ENCODE measurements at places on chromosomes 7 and 10.

DNA sequence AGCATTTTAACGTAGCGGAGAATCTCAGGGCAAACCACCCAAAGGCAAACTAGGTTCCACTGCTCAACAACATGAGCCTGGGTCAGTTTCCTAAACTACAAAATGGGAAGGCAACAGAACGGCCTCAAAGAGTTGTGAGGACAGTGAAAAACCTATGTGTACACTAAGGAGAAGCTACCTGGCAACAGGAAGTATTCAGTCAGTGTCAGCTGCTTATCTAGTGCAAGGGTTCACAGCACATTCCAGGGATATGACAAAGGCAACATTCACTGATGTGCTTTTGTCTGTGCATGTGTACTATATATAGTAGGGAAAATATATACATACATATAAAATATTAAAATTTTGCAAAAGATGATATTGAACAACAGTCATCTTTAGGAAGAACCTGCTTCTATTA lies 17.2 kb downstream of the NUDCD3 start:
- DNase-seq = no peak

DNA sequence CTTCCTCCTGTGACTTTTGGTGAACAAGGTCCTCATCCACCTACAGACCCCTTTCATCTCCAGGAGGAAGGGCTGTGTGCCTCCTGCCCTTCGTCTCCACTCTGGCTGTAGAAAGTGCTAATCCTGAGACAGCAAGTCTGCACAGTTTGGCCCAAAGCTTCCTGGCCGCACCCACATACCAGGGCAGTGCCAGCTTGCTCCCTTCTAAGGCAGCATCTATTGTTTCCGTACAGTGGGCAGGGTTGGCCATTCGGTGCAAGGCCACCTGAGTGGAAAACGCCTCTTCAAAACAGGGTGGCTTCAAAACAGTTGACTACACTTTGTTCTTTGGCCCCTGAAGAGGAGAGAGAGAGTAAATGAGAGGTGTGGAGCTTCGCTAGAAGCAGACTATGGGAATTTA lies 134.1 kb upstream of the KLF14 start:
- no peak for DNase-seq

DNA sequence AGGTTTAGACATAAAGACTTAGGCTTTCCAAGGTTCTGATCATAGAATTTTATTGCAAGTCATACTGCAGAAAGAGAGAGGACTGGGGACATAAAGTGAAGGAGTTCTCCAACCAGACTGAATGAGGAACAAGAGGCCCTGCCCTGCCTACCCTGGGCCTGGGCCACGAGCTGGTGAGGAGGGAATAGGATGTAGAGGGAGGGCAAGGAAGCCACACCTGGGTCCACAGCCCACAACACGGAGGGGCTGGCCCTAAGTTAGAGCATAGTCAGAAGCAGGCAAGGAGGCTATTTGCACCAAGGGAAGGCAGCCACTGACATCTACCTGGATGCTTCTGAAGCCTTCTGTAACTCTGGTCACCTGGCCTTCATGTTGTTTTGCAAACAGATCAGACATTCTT lies 82.2 kb upstream of the CXCL12 start:
- DNase-seq = no peak

GRCh38 chr7:112892263-112892662 lies 102.1 kb upstream of the TMEM168 start:
- DNase-seq = no peak

DNA sequence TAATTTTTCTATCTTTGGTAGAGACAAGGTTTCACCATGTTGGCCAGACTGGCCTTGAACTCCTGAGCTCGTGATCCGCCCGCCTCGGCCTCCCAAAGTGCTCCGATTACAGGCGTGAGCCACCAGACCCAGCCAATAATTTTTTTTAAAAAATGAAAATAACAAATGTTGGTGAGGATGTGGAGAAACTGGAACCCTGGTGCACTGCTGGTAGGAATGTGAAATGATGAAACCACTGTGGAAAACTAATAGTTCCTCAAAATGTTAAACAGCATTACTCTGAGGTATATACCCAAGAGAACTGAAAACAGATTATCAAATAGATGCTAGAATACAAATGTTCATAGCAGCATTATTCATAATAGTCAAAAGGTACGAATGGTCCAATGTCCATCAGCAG lies 23.0 kb upstream of the YWHAG start:
- DNase-seq = no peak

DNA sequence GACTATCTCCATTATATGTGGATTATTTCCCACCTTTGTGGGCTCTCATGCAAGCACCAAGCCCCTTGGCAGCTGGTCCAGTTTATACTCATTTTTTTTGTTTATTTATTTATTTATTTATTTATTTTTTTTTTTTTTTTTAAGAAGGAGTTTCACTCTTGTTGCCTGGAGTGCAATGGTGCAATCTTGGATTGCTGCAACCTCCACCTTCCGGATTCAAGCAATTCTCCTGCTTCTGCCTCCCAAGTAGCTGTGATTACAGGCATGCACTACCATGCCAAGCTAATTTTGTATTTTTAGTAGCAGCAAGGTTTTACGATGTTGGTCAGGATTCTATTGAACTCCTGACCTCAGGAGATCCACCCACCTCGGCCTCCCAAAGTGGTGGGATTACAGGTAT lies 2.8 kb downstream of the PRTFDC1 start:
- DNase-seq = no peak

- DNase-seq = no peak
Observed at GRCh38 chr10:128498378-128498730, 372.1 kb upstream of the MKI67 start.

DNA sequence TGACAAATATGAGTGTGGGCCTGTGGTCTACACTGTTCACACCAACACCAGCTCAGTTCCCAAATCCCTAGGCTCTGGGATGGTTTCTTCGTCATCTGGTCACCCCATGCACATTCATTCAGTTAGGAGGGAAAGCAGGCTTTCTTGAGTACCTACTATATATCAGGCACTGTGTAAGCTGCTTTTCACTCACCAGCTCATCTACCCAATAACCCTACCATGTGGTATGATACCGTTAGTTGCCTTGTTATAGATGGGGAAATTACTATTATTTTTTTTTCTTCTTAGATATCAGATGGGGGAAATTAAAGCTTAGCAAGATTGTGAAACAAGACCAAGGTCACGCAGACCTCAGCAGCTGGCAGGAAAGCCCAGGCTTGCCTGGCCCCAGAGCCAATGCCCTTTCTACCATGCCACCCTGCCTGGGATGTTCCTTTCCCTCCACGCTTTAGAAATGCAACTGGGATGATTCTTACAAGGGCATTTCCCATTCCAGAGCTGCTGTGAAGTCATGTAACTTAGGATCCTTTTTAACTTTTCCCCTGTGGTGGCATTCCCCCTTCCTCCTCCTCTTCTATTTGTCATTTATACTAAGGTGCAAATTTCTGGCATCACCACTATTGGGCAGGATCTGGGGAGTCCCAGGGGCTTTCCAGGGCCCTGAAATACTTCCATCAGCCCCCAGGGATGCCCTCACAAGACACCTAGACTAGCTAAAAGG lies 93.1 kb upstream of the EFCAB10 start:
- no peak for DNase-seq

GRCh38 chr10:4459531-4459930 lies 366.5 kb upstream of the AKR1E2 start:
- DNase-seq = no peak

- no peak for DNase-seq
Observed at GRCh38 chr7:99539213-99539811, 12.6 kb downstream of the FAM200A start.

DNA sequence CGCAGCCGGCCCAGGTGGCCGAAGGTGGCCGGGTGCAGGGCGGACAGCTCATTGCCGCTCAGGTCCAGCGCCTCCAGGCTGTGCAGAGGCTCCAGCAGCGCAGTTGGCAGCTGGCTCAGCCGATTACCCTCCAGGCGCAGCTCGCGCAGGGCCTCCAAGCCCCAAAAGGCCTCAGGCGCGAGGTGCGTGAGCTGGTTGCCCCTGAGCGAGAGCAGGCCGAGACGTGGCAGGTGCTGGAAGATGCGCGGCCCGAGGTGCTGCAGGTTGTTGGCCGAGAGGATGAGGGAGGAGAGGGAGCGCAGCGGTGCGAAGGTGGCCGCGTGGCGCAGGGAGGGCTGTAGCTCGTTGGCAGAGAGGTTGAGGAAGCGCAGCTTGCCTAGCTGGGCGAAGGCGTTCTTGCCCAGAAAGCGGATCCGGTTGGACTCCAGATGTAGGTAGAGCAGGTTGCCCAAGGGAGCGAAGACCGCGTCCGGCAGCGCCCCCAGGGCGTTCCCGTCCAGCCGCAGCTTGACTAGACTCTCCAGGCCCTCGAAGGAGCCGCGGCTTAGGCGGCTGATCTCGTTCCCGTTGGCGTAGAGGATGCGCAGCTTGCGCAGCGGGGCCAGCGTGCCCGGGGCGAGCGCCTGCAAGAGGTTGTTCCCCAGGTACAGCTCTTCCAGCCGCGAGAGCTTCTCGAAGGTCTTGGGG lies 923 bp downstream of the TRIL start:
- peak; percentile 44 for DNase-seq

DNA sequence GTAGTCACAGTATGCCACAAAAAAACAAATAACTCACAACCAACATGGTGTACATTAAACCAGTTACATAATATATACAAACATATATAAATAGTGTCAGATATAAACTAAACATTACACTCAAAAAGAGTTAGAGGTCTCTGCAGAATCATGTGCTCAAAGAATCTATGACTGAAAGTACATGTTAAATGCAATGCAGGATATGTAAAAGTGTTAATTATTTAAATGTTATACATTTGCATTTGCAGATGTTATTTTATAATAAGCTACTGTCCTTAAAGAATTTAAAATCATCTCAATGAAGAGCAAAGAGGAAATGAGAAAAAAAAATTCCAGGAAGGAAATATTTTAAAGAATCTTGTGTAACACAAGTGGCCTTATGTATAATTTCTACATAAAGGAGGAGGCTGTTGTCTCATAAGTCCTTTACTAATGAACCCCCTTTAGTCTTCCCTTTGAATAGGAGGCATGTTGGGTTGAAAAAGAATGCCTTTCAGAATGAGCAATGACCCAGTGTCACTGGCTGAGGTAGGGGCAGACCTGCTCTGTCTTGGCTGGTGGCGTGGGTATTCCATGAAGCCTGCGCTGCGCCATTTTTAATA lies 148.9 kb downstream of the ITGA8 start:
- DNase-seq = no peak

DNA sequence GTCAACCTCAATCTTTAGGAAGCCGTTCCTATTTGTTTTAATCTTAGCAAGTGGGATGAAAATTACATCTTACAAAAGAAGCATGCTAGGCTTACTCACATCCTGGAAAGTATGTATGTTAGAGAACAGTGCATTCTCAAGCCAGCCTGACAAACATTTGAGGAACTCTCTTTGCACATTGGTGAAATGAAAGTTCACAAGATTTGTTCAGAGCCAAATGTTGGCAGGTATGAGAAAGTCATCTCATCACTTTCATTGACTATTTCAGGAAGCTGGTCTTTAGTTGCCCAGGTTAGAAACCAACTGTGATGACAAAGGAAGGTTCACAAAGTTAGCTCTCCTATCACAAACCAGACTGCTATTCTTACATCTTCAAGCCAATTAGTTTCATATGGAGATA lies 57.1 kb downstream of the ABCB1 start:
- no peak for DNase-seq

DNA sequence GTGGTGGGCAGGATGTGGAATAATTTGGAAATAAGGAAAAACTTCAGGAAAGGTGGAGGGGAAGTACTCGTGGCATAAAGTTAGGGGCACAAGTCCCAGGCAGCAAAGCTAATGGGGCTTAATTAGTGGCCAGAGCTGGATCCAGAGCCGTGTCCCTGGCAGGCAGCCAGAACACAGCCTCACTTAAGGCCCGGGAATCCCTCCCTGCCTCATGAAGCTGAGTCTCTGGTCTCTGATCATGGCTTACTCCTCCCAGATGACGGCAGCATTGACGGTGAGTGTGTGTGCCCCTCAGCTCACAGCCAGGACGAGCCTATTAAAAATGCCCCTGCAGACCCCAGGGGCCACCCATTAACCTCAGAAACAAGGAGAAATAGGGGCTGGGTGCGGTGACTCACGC lies 48.2 kb upstream of the NPTX2 start:
- DNase-seq = no peak

DNA sequence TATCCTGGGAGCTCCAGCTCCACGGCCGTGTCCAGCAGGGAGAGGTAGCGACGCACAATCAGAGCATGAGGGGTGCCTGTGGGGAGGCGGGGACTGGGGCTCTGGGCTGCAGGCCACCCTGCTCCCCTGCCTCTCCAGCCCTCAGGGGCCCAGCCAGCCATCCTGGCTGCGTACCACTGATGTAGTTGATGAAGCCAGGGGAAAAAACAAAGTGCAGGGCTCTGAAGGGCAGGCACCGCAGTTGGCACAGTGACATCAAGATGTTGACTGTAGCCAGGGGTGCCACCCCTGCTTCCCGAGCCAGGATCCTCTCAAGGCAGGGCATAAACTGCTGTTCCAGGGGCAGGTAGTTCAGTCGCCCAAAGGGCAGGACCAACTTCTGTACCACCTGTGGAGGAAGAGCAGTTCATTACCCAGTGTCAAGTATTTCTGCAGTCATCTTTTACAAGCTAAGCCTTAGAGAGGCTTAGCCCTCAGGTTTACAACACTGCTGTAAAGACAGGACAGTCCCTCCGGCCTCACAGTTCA lies 2.8 kb downstream of the FASTK start:
- no peak for DNase-seq

- DNase-seq = no peak
Observed at GRCh38 chr7:33357846-33358245, 228.5 kb downstream of the BBS9 start.

DNA sequence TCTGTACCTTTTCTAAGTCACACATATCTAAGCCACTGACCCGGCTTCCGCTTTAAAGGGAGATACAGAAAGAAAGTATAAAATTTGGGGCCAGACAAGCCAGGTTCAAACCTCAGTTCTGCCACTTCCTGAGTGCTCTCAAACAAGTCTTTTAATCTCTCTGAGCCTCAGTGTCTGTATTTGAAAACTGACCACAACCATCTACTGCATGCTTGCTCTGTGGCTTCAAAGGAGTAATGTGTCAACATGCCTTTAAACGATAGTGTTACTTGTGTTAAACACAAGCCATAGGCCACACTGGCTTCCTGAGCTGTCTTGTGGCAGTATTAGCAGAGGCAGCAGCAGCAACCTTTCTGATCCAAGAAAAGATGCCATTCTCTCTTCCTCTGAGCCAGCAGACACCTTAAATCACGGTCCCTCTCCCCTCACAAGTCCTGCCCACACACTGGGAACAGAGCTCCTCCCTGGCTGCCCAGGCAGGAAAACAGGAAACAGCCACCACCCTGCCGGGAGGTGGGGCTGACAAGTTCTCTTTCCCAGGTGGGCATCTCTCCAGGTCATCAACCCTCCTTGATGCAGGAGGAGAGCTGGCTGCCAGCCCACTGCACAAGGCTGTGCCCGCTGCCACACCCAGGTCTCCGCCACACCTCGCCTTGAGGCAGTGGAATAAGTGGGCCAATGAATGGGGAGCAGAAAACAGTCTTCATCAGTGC lies 10.7 kb downstream of the HIP1 start:
- DNase-seq = no peak

GRCh38 chr7:43905209-43905946 lies 1.0 kb downstream of the URGCP start:
- DNase-seq = peak; percentile 24

Measured in frontal cortex (tissue), 4 donors.